ENCODE measurements at places on chromosomes 11 and 22.

GRCh38 chr11:12413141-12414052, 36.0 kb downstream of the PARVA start:
- H3K36me3 ChIP-seq = no peaks in the 10 kb centered on the region
- no peak overlapping the region for H3K27ac ChIP-seq
- no peak for DNase-seq
- H3K27me3 ChIP-seq = no peaks in the 10 kb centered on the region
- H3K4me3 ChIP-seq = no peak overlapping the region
- peaks cover 31% of the 10 kb centered on the region for H3K4me1 ChIP-seq

DNA sequence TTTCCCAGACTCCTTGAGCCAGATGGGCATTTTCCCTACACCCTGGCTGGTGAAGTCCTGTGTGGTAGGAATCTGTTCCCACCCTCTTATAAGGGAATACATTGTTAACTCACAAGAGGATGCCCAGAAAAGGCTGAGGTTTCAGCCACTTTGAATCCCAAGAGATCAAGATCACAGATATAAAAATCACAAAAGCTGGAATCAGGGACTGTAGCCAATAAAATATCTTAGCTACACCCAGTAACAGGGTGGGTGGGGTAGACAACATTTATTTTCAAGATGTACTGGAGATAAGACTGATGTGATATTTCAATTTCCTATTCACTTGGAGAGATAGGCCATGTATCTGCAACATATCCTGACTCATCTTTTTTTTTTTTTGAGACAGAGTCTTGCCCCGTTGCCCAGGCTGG, 50.3 kb downstream of the COPB1 start:
- H3K4me3 ChIP-seq = no peak overlapping the region
- no peak overlapping the region for H3K27ac ChIP-seq
- H3K27me3 ChIP-seq = no peaks in the 10 kb centered on the region
- no peaks in the 10 kb centered on the region for H3K4me1 ChIP-seq
- no peaks in the 10 kb centered on the region for H3K36me3 ChIP-seq

- no peaks in the 10 kb centered on the region for H3K36me3 ChIP-seq
- H3K4me3 ChIP-seq = no peak overlapping the region
- DNase-seq = no peak
- H3K27ac ChIP-seq = no peak overlapping the region
- H3K4me1 ChIP-seq = no peaks in the 10 kb centered on the region
- H3K27me3 ChIP-seq = no peaks in the 10 kb centered on the region
Observed at GRCh38 chr11:10314199-10315072, 9.6 kb downstream of the ADM start.

- no peaks in the 10 kb centered on the region for H3K36me3 ChIP-seq
- H3K27ac ChIP-seq = no peak overlapping the region
- H3K4me3 ChIP-seq = no peak overlapping the region
- DNase-seq = no peak
- peaks cover 8% of the 10 kb centered on the region for H3K27me3 ChIP-seq
- no peaks in the 10 kb centered on the region for H3K4me1 ChIP-seq
Observed at GRCh38 chr11:2262301-2263070, 7.9 kb downstream of the ASCL2 start.

DNA sequence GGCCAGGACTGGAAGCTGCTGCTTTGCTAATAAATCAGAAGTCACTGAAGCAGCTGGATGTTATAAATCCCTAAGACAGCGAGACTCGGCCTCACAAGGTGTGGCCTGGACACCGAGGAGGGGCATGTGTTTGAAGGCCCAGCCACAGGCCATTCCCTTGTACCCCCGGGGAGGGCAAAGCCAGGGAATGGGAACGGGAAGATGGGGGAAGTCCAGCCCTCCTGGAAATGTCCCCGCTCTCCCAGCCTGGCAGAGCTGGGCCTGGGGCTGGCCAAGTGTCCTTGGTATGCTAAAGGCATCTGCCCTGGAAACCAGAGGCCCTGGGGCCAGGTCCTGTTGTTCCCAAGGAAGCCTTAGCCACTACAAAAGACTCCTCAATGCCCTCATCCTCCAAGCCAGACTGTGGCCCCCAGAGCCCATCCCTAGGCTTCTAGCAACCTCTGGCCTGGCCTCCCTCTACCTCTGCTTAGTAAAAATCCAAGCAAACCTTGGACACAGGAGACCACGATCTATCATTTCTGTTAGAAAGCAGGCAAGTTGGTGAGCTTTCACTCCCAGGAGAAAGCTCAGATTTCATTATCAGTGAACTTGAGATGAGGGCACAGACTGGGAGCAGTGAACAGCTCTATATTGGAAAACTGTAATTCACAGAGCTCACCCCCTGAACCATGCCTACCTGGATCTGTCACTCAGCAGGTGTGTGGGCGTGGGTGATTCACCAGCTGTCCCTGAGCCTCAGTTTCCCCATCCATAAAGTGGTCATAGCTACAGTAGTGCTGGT, 11.0 kb downstream of the CHST1 start:
- H3K27me3 ChIP-seq = no peaks in the 10 kb centered on the region
- H3K4me3 ChIP-seq = no peak overlapping the region
- peaks cover 8% of the 10 kb centered on the region for H3K4me1 ChIP-seq
- H3K27ac ChIP-seq = no peak overlapping the region
- DNase-seq = no peak
- no peaks in the 10 kb centered on the region for H3K36me3 ChIP-seq

DNA sequence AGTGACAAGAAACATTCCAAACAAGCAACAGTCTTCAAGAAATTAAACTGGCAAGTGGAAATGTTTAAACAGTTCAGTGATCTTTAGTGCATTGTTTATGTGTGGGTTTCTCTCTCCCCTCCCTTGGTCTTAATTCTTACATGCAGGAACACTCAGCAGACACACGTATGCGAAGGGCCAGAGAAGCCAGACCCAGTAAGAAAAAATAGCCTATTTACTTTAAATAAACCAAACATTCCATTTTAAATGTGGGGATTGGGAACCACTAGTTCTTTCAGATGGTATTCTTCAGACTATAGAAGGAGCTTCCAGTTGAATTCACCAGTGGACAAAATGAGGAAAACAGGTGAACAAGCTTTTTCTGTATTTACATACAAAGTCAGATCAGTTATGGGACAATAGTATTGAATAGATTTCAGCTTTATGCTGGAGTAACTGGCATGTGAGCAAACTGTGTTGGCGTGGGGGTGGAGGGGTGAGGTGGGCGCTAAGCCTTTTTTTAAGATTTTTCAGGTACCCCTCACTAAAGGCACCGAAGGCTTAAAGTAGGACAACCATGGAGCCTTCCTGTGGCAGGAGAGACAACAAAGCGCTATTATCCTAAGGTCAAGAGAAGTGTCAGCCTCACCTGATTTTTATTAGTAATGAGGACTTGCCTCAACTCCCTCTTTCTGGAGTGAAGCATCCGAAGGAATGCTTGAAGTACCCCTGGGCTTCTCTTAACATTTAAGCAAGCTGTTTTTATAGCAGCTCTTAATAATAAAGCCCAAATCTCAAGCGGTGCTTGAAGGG, 6.0 kb downstream of the MALAT1 start:
- no peak for DNase-seq
- H3K4me1 ChIP-seq = peaks cover 3% of the 10 kb centered on the region
- H3K36me3 ChIP-seq = peaks cover 34% of the 10 kb centered on the region
- peak overlapping the region; percentile 99 for H3K27ac ChIP-seq
- H3K4me3 ChIP-seq = peak overlapping the region; percentile 79

DNA sequence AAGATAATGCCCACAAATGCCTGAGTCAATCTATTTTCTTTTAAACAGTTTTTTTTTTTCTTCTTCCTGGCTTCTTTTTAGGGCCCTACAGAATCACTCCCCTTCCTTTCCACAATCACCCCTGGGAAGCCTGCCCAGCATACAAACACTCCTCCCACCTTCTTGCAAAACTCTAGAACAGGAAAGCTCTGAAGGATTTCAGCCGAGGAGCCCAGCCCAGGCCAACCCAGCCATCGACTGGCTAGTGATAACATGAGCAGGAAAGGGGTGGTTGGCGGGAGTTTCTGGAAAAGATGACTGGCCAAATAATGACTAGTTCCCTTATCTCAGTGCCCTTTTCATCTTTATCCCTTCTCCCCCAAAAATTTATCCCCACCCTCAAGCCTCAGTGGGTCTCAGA, 68.2 kb downstream of the USP35 start:
- no peak overlapping the region for H3K4me3 ChIP-seq
- H3K27ac ChIP-seq = peak overlapping the region; percentile 71
- H3K27me3 ChIP-seq = no peaks in the 10 kb centered on the region
- H3K36me3 ChIP-seq = no peaks in the 10 kb centered on the region

Data from heart left ventricle (tissue), 16 donors.